ENCODE measurements at places on chromosomes 3 and 15.
A peak's percentile ranks its signal among the peaks of the same experiment; 100 is the strongest.

DNA sequence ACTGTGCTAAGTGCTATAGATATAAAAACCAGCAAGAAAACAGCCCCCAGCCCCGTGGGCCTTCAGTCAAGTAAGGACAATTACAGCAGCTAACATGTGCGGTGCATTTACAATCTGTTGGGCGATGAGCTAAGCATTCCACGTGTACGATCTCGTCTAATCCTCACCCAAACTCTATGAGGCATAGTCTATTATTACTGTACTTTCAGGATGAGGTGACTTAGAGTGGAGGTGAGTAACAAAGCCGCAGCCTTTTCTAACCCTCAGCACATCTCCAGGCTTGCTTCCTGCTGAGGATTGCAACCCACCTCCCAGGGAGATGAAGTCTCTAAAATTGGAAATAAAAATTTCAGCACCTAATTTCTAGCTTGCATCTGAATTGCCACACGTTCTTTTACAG, 53.2 kb upstream of the MCF2L2 start:
- no peak for DNase-seq

DNA sequence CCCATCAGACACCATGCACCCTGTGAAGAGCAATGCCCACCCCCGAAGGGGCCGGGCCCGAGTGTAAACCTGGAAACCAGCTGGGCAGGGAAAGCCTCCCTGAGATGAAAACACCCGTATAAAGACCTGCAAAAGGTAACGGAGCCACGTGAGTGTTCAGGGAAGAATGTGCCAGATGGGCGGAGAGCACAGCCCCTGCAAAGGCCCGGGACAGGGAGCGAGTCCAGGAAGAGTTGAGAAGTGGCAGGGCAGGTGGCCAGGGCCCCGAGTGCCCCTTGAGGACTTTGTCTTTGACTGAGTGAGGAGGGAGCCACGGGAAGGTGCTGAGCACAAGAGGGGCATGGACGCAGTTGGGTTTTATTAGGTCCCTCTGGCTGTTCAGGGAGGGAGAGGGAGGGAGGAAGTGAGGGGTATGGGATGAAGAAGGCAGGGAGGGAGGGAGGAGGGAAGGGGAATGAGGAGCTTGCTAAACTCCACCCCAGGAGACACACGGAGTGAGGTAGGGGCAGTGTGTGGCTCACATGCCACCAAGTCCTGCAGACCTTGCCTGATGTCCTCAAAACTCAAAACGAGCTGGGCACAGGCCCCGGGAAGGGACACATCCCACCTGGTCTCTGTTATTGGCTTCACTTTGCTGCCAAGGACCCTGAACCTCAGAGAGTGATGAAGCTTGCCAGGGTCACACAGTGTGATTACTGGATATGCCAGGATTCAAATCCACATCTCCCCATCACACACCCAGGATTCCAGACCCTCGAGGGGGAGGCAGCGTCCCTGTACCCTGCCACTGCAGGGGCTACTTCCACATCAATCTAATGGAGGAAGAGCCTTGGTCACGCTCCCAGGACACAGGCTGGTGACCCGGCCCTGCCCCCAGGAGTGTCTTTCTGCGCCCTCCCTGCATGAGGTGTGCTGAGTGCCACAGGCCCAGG, 49.1 kb upstream of the IQSEC1 start:
- no peak for DNase-seq

GRCh38 chr3:54712539-54712938, 215.3 kb downstream of the LRTM1 start:
- DNase-seq = no peak

DNA sequence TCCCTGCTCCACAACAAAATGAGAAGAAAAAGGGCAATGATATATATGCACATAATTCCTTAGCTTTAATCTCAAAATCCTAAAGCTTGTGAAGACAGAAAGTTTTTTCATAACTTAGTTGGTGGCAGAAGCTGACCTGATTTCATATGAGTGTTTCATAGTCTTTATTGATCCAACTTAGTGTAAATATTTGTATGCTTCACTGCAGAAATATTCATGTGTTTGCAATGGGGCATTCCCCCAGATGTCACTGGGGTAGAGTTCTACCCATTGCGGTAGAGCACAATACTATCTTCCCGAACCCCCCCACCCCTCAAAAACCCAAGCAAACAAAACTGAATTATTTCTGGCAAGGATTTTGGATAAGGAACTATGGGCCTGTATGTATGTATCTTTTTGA, 221.2 kb downstream of the THRB start:
- no peak for DNase-seq

DNA sequence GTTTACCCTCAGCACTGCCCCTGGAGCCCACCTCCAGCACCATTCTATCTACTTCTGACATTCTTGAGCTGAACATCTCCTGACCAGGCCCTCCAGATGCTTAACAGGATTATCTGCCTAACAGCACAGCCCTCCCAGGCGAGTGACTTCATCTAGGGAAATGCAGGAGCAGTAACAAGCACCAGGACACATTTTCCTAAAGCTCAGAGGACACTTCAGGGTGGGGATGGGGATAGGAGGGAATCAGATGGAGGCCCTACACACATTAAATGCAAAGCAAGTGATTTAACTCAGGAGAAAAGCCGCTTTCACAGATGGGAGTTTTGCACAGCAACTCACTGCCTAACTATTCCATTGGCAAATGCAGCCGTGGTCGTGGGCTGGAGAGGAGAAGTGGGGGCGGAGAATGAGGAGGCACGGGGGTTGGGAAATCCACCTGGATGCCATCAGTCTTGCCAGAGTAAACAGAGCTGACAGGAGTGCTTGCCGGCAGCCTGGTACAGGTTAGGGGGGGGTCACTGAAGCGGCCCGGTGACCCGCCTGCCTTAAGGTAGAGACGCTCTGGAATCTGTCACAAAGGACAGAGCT, 21.3 kb upstream of the BNC1 start:
- no peak for DNase-seq

- no peak for DNase-seq
Measured at GRCh38 chr15:57308170-57308545, 68.1 kb upstream of the CGNL1 start.

DNA sequence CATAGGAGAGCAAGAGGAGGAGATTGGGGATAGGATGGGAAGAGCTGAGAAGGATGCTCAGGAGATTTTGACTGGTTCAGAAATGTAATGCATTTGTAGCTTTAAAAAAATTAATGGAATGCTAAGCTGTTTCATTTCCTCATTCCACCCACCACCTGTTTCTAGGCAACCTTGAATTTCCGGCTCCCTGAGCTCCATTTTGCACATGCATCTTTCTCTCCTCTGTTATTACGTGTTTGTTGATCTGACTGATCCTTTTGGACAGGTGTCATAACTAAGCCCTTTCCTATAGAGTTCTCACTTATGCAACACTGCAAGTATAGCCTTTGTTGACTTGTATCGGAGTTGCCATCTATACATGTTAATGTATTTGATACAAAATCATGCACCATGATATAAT, 4.3 kb downstream of the TMPRSS7 start:
- DNase-seq = no peak

DNA sequence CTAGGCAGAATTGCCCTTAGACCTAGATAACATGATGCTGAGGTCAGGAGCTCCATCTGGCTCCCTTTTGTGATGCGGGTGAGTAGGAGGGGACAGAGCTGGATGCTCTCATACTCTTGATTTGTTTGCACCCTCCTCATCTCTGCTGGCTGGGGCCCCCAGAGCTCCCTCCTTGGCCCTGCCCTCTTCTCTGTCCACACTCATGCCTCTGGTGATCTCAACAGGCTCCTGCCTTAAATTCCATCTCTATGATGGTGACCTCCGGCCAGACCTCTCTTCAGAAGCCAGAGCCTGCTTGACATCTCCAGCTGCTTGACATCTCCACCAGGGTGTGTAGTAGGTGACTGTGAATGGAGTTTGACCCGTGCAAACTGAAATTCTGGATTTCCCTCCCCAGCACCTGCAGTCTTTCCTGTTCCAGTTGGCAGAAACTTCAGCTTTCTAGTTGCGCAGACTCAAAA, 4.3 kb upstream of the FGD5 start:
- no peak for DNase-seq

DNA sequence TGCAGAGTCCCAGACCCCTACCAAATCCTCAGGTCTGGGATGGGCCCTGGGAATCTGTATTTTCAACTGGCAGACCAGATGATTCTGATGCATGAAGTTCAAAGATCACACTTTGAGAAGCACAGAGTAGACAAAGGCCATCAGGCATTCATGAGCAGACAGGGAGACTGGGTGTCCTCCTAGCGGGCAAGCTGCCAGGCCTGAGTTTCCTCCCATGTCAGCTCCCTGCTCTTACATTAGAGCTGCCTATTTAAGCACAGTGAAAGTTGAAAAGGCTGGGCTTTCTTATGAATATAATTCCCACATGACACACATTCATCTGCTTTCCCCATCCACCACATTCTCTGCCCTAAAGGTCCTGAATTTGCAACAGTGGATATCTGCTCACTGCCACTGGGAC, 14.0 kb downstream of the CAPN3 start:
- no peak for DNase-seq

GRCh38 chr15:71808311-71809020, 1.9 kb upstream of the NR2E3 start:
- DNase-seq = no peak

DNA sequence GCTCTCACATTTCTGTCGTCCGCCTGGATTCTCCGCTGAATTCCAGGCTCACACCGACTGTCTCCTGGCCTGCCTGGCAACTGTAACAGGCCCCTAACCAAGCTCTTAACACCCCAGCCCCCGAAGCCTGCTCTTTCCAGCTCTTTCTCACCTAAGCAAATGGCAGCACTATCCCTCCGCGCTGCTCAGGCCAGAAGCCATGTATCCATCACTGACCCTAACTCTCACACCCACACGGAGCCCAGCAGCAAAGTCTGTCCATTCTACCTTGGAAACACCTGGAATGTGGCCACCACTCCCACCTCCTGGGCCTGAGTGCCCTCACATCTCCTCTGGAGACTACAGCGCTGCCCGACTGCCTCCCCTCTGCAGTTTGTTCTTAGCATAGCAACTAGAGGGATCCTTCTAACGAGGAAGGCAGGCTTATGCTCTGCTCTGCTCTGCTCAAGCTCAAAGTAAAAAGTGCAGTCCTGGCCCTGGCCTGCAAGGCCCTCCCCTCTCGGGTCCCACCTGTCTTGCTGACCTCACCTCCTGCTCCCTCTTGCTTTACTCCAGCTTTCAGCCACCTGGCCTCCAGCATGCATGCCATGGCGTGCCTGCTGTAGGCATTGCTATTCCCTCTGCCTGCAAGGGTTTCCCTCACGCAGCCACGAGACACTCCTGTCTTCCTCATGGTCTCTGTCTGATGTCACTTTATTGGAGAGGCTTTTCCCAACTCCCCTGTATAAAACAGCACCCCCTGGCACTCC, 27.2 kb downstream of the FEM1B start:
- DNase-seq = no peak

- DNase-seq = no peak
Measured at GRCh38 chr3:45705839-45706808, 16.9 kb downstream of the SACM1L start.

DNA sequence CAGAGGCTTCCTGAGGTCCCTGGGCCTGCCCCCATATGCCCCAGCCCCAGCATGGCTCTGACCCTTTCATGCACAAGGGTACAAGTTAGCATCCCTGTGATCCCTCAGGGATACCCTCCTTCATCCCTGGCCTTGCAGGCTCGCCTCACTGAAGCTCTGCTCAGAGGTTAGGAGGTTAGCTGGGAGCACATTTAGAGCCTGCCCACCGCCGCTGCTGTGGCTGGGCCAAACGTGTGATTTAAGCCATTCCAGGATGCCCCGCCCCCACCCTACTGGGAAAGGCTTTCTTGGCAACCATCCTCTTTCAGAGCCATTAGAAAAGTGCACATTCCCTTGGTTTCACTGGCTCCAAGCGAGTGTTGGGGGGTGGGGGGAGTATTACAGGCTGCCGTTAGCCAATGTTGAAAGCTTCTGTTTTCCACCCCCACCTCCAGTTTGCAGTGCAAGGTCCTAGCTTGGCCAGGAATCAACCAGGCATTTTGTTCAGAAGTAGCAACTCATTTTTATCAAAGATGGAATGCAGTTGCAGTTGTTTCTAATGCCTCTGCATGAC, 6.3 kb upstream of the HES1 start:
- no peak for DNase-seq

- no peak for DNase-seq
Measured at GRCh38 chr3:72080095-72080494, 295.1 kb upstream of the PROK2 start.

- no peak for DNase-seq
Measured at GRCh38 chr15:25175033-25175788, 220.4 kb downstream of the SNRPN start.

GRCh38 chr3:195075199-195075940, 195.6 kb downstream of the XXYLT1 start:
- DNase-seq = no peak

- DNase-seq = no peak
Measured at GRCh38 chr3:31016196-31016595, 121.7 kb upstream of the GADL1 start.

- no peak for DNase-seq
Measured at GRCh38 chr3:12985148-12985547, 88.1 kb downstream of the IQSEC1 start.

DNA sequence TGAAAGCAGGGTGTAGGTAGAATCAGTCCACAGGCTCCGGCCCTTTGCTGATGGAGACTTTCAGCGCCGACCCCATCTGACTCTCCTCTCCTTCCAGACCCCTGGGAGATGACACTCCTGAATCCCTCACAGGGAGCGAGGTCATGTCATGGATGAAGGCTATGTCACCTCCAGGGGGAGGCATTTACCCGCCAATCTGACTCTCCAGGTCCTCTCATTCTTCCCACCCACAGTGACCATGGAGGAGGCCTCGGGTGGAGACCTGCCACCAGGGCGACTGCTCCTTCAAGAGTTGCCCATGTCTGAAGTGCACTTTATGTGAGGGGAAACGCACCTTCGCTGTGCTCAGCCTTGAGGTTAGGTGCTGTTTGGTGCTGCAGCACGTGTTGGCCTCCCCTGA, 112.7 kb downstream of the KLF13 start:
- DNase-seq = peak; percentile 30

GRCh38 chr15:77503240-77503639, 82.6 kb downstream of the HMG20A start:
- DNase-seq = no peak

GRCh38 chr3:177282119-177282655, 84.9 kb upstream of the TBL1XR1 start:
- no peak for DNase-seq

GRCh38 chr3:112982710-112983109, 7.8 kb upstream of the CD200R1 start:
- DNase-seq = no peak

DNA sequence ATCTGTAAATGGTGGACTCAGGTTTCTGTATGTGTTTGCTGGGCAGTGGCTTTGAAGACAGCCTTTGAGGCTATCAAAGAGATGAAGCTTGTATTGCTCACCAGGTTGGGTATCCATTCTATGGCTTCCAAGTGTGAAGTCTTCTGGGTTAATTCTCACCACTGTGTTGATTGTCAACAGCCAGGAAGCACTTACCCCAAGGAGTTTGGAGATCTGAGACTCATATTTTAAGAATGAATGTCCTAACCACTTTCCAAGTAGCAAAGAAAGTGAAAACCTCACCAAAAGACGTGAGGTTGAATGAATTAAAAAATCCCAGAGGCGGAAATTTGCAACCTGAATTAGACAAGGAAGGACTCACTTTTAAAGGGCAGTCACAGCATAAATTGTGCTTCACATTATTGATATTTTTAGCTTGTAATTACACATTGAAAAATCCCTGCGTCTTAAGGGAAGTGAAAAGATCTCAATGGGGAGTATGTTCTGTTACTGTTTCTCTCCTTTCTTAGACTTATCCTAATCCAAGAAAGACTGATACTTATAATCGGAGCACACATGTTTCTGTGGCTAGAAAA, 304.0 kb upstream of the TPRG1 start:
- no peak for DNase-seq

GRCh38 chr15:64466408-64467141, 6.2 kb downstream of the ZNF609 start:
- no peak for DNase-seq
